Stimulated activated CD4-positive, alpha-beta T cell treated with anti-CD3 and anti-CD28 coated beads, Interleukin-1b, Interleukin-23, amount 100 ng/mL, for 4 hours (primary cell): ENCODE measurements at places on chromosomes 12 and 14.

DNA sequence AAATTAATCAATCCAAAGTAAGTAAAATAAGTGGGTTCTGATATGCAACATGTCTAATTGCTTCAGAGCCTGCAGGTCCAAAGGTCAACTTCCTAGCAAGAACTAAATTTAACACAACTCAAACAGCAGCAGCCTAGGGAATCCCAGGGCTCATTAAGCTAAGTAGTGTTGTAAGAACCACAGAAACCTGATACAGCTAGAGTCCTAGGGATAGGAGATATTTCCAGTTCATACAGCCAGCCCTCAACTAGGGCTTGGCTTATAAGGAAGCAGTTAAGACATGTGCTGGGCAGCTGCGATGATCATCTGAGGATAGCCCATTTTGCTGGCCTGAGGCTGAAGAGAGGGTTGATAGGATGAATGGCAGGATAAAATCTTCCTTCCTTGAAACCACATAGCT, at the start of gene OR4Q3:
Gene OR4Q3, plus strand, starts transcription at position 316 of the 400 bp plus-strand sequence.
- DNase-seq: no peak

GRCh38 chr12:10395390-10395998, 5.7 kb upstream of the KLRK1 start:
- DNase-seq: no peak

DNA sequence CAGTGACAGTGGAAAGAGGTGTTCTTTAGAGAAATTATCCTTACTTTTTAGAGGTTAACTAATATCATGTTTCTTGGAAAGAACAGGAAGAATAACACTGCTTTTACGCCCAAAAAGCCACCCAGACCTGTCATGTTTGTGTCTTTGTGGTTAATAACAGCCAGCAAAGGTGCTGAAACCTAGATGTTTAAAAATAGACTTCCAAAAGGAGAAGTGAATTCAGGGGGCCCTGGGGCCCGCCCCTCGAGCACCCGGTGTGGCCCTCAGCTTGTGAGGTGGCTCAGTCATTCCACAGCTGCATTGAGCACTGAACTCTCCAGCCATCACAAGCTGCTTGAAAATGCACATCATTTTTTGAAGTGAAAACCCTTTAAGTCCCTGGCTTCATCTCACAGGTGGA, 20.8 kb upstream of the AMN start:
- no peak for DNase-seq

DNA sequence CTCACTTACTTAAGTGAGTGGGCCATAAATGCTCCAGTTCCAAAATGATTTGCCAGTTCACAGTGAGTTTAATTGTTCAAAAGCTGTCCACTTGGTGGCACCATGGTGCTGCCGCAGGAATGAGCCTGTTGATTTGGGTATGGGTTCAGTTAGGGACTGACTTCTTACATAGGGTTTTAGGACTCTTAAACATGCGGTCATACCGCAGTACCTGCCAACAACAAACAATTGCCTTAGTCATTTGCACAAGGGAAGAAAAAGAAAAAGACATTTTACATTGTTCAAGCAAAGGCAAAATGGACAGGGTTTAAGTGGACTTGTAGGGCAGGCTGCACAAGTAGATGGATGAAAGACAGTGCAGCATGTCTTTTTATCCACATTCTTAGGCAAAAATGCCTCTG, 80.0 kb upstream of the DBX2 start:
- DNase-seq: no peak

GRCh38 chr14:22973217-22974032, 8.9 kb downstream of the AJUBA start:
- no peak for DNase-seq

DNA sequence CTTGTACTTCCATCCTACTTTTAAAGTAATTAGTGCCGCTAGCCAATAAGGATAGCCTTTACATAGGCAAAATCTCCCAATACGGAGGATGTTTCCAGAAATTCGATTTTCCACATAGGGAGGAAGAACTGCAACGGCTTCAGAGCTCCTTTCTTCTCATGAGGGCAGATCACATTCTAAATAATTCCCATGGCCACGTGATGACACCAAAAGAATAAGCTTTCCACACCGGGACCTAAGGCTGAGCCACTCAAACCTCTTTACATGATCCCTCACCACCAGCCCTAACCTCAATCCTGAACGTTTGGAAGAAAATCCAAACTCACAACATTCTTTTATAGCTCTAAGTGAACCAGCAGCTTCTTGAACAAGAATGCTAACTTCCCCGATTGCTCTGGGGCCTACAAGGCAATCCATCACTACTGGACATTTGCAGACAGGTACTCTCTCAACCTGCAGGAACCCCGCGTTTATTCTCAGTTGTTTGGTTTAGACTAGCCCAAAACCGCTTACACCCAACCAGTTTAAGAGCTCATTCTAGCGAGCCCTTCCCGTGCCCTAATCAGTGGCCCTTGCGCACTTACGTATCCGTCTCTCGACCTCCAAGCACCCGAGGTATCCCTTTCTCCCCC, 884 bp downstream of the CAPRIN2 start:
- no peak for DNase-seq

DNA sequence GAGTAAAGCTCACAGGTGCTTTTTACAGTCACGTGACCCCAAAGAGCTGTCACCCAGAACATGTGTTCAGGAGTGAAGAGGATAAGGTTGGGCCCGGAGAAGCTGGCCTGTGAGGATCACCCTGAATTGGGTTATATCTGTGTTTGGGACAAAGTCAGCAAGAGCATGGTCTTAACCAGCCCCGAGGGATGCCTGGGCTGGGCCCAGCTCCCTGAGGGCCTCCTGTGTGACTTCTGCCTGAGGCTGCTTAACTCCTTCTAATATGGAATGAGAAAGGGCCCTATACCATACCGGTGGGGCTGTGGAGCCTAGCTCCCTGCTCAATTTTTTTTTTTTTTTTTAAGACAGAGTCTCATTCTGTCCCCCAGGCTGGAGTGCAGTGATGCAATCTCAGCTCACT, 2.5 kb downstream of the CDCA4 start:
- no peak for DNase-seq

DNA sequence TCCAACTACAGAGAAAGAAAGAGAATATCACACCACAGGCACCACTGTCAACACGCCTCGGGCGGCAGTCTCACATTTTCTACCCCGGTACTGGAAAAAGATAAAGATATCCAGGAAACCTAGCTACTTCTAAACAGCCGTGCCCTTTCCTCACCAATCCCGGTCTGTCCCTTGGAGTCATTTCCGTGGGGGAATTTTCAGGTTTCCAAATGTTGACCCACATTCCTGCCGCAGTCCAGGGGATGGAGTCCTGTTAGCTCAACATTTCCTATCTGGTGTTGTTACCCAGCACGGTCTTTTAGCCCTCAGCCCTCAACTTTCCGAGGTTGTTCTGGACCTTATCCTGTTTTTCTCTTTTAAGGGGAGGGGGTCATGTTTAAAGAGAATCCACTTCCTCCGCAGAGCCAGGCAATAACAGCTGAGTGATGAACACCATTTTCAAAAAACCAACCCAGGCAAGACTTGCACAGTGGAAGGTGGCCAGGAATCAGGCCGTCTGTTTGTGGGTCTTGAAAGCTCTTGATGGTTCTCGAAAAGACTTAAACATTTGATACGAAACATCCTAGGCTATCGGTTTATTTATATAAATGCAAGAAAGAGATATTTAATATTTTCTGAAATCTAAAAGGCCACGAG, 4.6 kb downstream of the SSH1 start:
- no peak for DNase-seq

DNA sequence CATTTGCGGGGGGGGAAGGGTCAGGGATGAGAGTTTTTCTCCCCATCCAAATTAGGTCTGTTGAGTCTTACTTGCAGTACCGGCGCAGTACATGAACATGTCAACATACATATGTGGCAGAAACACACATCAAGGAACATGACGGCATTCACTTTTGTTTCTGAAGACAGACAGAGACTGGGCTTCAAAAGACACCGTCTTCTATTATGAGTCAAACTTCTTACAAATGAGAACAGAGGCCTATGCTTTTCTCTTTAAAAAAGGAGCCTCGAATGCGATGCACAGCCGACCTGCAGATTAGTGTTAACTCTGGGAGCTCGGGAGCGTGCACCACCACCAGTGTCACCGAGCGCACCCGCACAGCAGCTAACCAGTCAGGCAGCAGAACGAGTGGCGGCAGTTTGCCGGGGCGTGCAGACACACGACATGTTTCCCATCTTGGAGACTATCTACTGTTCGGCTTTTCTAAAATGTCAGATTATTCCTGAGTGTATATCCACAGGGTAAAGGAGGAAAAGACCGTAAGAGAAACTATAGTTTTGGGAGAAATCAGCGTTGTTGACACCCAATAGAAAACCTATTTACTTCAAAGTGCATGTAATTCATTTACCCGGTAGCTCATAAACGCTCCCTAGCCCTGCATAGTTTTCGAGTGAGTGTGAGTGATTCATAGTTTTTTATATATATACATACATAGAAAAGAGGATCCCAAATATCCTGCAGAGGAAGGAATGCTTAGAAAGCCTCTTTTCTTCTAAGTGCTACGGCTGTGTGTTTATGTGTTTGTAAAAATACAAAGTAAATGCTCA, 33.0 kb downstream of the UBR7 start:
- no peak for DNase-seq

GRCh38 chr12:2451025-2451424, 343.7 kb upstream of the FKBP4 start:
- no peak for DNase-seq

GRCh38 chr12:42332301-42333285, 6.6 kb downstream of the PPHLN1 start:
- DNase-seq: peak; percentile 21

DNA sequence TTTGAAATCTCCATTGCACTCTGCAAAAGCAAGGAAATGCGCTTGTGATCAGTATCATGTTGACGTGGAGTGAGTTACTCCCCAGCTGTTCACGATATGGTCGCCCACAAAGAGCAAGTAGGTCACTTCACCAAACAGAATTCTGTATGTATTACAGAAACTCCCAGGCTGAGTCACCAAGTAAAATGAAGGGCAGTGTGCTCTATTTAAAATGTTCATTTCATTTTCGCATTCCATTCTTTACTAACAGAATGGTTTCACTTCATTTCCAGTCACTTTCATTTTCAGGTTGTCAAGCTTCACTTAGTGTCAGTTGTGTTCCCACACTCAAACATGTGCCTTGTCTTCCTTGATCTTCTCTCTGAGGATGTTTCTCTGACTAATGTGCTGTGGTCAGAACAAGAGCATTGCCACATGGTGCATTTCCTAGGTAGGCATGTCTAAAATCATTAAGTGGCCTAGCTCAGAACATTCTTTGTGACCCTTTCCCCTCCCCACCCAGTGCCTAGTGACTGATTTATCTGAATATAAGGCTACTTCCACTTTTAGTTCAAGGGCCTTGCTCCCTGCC, 391.2 kb downstream of the RAD51B start:
- no peak for DNase-seq

GRCh38 chr12:47189728-47190127, 110.0 kb upstream of the AMIGO2 start:
- no peak for DNase-seq

GRCh38 chr14:84375235-84375634, 1154.7 kb upstream of the FLRT2 start:
- DNase-seq: no peak

DNA sequence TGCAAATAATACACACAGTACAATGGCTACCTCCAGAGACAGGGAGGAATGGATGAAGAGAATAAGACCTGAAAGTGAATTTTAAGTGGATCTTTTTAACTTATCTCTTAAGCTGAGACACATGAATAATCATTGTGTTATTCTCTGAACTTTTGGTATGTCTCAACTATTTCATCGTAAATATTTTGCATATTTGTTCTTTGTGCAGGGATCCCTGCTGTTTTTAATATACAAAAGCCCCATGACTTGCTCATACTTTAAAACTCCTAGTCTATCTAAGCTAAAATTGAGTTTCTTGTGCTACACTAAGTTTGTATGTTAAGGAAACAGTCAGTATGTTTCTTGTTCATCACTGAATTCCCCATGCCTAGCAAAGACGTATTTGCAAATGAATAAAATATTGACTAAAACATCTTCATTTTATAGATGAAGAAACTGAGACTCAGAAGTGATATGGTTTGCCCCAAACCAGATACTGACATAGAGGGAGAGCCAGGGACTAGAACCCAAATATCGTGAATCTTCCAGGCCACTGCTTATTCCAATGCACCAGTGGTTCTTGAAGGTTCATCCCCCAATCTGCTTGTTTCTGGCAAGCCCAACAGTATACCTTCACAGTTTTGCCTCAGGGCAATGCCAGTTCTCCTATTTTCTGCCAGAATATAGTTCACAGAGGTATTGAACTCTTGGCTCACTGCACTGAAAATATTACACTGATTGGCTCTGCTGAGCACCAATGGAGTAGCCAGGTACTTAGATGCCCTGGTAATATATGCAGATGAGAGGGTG, 356.9 kb downstream of the MED13L start:
- DNase-seq: no peak

DNA sequence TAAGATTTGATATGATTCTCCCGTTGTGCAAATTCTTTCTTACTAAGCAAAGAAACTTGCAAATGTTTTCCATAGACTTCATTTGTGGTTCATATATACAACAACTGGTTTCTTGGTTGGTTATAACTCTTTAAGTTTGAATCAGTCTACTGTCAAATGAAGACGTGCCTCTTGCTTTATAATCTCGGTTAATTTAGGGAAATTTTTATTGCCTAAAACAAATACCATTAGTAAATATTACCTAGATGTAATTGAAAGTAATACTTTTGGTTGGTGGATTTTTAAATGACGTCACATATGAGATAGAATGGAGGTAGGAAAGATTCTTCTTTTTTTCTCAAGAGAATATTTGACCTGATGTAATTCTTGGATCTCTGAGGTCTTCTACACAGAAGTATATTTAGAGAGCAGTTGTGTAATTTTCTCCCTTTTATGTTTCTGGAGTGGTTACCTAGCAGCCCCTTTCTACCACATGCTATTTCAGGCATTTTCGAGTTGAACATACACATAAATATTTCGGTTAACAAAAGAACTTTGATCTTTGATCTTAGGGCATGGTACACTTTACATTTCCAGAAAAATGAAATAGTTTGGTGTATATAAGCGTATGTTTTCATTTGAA, 1.7 kb downstream of the ATF7IP start:
- DNase-seq: no peak

- no peak for DNase-seq
Measured at GRCh38 chr12:6074979-6075585, 49.4 kb downstream of the VWF start.

DNA sequence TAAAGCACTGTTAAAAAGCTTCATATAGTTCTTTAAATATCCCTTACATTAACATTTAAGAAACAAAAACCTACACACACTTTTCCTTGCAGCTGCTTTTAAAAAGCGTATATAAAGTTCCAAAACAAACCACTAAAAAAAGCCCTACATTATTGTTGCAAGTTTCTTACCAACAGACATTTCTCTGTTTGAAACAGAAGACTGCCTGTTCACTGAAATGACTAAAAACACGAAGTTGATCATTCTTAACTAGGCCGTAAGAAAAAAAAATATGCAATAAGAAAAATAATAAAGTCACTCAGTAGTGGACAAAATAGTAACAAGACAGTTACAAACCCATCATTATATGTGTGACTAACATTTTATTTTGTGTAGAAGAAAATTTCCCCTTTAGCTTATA, 37.3 kb downstream of the KIF21A start:
- no peak for DNase-seq

DNA sequence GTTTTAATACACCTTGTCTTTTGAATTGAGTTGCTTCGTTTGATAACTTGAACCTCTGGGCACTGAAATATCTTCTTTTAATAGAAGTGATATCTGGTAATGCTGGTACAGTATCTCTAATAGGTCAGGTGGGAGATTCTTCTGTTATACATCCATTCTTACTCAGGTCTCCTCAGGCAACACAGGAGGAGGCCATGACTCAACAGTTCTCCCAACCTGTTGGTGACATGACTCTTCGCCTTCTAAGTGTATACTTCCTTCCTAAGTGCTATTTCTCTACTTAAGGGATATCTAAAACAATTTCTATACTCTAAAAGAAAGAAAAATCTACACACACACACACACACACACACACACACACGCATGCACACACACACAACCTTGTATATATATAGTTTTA, 509.1 kb downstream of the PCNX1 start:
- DNase-seq: no peak
